ENCODE measurements at places on chromosomes 2 and 18.

- DNase-seq, result no peak
Measured at GRCh38 chr2:190963088-190963487, 50.9 kb downstream of the STAT1 start.

GRCh38 chr2:207683879-207684627 is 27.4 kb upstream of the CCNYL1 start:
- DNase-seq, result peak; percentile 89

- no peak for DNase-seq
Measured at GRCh38 chr18:44759925-44760342, 79.2 kb downstream of the SETBP1 start.

- no peak for DNase-seq
Measured at GRCh38 chr18:46046126-46046525, 25.9 kb downstream of the PSTPIP2 start.

DNA sequence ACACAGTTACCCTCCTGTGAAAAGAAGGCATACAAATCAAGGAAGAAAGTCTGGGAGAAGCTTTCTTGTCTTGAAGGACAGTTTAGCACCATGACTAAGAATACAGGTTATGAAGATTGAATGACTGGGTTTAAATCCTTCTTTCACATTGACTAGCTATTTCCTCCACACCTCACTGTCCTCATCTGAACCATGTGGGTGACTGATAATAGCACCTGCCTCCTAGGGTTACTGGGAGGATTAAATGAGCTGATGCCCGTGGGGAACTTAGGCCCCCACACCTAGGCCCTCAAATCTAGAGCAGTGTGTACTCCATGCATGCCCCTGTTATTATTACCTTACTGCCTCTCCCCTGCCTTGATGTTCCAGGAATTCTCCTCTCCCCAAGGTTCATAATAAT is 202.9 kb downstream of the FBXO15 start:
- no peak for DNase-seq

- no peak for DNase-seq
Measured at GRCh38 chr2:210752532-210752931, 196.1 kb downstream of the CPS1 start.

GRCh38 chr2:15763822-15764682 is 172.4 kb downstream of the DDX1 start:
- no peak for DNase-seq

- DNase-seq, result no peak
Measured at GRCh38 chr2:213980883-213981282, 430.0 kb upstream of the VWC2L start.

DNA sequence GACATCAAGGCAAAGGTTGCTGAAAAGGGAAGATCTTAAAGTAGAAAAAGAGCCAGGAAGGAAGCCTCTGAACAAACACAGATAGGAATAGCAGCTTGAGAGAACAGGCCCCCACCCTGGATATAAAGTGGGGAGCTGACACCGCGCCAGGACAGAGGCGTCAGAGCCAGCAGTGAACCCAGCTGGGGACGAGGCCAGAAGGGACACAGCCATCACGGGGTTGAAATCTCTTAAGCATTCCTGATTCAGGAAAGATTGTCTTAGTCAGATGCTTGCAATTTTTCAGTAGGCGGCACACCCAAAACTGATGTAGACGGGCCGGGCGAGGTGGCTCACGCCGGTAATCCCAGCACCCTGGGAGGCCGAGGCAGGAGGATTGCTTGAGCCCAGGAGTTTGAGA is 93.8 kb upstream of the PHLPP1 start:
- no peak for DNase-seq

Data from kidney epithelial cell (primary cell).